ENCODE measurements at places on chromosomes 3 and 15.

DNA sequence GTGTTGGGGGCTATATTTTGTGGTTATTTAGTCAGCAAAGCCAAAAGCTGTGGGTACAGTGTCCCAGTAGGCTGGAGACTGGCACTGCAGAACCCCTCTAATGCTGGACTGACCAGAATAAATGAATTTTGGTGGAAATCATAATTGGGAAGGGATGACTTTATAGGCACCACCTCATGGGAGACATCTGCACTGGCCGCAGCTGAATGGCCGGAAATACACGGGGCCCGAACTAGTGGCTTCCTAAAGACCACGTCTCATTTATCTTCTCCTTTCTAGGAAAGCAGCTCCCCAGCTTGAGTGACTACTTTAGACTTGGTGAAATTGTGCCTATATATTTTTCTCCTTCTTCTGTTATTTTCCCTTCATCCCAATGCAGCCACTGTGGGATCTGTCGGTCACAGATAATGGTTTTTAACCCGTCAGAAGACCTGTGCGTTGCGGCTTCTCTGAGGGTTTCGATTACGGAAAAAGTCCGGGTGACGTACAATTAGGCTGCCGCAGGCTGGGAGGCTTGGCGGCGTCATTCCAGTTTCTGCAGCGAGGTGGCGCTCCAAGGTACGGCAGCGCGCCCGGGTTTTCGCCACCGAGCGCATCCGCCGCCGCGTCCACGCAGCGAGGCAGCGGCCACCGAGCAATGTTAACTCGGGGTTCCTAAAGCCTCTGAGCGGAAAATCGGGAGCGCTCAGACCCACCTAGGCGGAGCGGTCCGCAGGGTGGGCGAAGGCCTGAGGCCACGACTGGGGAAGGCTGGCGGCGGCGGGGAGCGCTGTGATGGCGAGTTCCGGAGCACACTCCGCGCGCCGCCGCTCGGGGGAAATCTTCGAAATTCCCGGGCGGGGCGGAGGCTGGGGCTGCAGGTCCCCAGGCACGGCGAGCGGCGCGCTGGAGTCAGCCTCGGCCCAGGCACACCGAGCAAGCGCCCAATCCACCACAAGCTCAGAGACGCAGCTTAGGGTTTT, 26.3 kb downstream of the NR2F2 start:
- peak; percentile 89 for DNase-seq

- peak; percentile 78 for DNase-seq
Observed at GRCh38 chr3:129278966-129279906, 566 bp downstream of the HMCES start.

DNA sequence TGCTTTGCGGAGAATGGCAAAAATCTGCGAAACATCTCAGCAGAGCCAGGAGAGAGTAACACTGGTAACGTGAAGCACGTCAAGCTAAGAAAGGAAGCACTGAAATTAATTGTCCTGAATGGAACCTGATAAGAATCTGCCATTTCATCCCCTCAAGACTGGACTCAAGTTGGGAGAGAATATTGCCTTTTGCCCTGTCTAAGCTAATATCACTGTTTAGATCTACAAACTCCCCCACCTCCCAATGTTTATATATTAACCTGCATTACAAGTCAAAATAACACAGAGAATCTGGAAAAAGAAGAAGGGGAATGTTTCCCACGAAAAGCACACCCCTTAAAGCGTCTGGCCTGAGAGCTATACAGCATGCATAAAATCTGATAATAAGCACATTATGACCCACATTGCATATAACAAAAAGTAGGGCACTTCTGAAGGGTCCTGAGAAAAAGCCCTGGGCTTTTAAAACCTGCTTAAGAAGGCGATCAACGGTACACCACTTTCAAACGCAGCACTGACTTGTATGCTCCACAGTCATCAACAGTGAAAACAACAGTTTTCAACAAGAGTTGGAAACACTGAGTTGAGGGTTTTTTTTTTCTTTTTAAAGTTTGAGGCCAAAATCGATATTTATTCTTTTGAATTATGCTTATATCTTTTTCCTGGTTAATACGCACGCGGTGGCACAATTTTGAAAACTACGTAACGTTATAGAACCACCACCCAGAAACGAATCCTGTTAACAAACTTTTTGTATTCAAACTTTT, 1.4 kb upstream of the KAT2B start:
- no peak for DNase-seq

GRCh38 chr3:64340641-64341101, 115.4 kb upstream of the PRICKLE2 start:
- DNase-seq, result peak; percentile 92

DNA sequence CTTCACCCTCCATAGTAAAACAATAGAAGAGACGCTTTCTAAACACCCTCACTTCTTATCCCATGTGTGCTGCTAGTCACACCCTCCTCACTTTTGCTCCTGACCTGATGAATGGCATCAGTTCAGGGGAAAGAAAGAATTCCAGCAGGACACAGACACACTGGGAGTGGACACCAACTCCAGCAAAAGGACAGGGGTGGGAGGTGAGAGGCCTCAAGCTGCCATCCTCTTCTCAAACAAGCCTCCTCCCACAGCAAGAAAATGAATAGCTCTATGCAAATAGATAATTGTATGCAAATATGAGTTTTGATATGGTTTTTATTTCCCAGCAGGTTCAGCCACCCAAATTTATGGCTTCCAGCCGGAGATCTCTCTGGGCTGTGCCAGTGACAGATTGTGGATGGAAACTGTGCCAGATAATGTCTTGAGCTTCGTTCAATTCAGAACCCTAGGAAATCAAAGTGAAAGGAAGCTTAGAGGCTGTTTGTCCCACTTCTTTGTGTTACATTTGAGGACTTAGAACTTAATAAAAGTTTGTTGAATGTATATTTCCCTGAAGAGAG, 209.3 kb upstream of the PPP2R3A start:
- DNase-seq, result no peak

DNA sequence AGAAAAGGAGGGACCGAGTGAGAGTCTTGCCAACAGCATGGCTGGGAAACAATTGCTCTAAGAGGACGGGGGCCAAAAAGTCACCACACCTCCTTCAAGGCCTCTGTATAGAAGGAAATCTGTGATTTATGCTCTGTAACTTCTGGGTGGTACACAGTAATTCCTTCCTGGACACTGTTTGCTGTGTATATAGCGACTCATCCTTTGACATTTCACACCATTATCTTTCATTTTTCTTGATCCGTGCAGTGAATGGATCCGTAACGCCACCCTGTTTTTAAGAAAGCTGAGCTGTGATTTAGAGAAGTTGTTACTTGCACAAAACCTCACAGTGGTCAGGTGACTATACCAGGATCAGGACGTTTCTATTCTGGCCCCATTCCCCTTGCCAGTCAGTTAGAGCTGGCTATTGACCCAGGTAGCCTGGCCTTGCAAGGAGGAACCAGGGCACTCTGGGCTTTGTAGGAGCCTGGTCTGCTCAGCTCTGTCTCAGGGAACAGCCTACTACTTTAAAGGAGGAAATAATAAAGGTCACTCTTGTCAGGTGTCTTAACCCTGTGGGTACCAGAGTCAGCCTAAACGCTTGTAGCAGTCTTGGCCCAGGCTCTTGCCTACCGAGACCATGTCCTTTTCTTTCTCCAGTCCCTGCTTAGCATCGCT, 86.5 kb upstream of the MYZAP start:
- no peak for DNase-seq

DNA sequence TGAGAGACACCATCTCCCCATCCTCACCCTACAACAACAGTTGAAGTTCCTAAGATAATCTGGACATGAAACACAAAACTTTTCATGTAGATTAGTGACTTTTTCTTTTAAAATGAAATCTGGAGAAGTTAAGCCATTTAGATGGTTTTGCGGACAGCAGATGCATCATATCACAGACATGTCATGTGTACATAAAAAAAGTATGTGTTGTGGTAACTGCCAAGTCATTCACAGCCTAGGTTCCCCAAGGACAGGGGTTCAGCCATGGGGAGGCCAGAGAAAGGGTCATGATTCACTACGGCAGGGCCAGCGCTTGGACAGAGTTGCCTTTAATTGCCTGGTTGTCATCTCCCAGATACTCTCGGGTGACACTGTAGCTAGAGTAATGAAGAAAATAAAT, 163.2 kb downstream of the PDZRN3 start:
- DNase-seq, result no peak

GRCh38 chr3:99624496-99625236, 13.7 kb upstream of the COL8A1 start:
- DNase-seq, result no peak

- peak; percentile 69 for DNase-seq
Observed at GRCh38 chr3:71955240-71956068, 170.5 kb upstream of the PROK2 start.

DNA sequence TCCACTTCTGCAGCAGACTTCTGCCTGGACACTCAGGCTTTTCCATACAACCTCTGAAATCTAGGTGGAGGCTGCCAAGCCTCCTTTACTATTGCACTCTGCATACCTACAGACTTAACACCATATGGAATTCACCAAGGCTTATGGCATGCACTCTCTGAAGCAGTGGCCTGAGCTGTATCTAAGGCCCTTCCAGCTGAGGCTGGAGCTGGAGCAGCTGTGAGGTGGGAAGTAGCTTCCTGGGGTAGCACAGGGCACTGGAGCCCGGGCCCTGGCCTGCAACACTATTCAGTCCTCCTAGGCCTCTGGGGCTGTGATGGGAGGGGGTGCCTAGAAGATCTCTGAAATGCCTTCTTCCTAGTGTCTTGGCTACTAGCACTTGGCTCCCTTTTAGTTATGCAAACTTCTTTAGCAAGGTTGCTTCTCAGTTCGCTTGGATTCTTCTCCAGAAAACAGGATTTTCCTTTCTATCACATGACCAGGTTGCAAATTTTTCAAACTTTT, 186.6 kb upstream of the RORA start:
- DNase-seq, result no peak

DNA sequence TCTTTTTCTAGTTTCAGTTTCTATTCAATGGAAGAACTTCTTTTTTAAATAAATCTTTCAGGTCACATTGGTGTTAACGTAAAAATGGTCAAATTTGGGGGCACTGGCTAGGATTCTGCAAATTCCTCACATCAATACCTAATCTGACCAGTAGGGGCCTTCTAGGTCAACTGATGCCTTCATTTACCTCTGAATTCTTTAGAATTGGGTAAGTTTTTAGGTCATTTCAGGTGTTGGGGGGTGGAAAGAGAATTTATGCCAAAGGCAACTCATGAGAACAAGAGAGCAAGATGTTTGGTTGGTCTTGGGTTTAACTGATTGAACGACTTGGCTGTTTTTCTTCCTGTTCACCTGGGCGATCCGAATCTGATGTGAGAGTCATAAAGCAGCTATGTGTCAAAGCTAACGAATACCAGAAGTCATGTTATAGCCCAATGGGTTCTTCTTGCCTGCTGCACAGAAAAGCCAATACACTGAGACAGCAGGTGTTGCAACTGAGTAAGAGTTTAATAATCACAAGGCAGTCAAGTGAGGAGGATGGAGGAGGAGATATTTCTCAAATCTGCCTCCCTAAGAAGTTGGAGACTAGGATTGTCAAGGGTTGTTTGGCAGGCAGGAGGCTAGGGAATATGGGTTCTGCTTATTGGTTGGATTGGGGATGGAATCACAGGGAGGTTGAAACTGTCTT, 15.3 kb downstream of the LRRC49 start:
- DNase-seq, result no peak

DNA sequence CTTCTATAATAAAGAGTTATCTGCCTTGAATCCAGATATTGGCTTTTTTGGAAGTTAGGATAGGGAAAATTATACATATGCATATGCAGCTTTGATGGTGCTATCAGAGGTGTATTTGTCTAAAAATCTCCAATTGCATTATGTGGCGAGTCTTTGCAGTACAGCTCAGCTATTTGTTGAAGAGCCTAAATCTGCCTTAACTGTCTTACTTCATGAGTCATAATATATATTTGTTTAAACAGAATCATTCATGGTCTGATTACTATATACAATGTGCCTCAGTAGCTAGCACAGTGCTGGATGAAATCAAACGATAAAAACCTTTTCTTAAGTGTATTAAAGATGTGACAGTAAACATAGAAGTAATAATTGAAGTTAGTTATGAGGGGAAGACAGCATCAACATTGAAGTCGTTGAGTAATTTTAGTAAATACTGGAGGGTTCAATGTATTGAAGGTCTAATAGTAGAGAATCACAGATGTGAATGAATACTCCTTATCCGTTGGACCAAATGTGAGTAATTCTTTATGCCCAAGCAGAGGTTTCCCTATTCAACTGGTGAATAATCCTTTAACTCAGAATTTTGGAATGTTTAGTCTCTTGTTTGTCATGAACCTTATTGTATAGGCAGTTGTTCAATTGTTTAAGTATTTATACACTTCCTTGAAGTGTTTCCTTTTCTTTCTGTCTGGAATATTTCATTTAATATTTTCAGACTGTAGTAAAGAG, 74.8 kb upstream of the NAALADL2 start:
- peak; percentile 43 for DNase-seq

DNA sequence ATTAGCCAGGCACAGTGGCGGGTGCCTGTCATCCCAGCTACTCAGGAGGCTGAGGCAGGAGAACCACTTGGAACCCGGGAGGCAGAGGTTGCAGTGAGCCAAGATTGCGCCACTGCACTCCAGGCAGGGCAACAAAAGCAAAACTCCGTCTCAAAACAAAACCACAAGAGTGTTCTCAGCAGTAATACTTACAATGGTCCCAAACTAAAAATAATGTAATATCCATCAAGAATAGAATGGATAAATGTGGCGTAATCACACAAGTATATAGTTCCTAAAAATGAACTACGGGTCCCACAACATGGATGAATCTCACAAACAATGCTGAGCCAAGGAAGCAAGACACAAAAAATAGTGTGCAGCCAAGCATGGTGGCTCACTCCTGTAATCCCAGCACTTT, 39.2 kb downstream of the STAG1 start:
- DNase-seq, result no peak

DNA sequence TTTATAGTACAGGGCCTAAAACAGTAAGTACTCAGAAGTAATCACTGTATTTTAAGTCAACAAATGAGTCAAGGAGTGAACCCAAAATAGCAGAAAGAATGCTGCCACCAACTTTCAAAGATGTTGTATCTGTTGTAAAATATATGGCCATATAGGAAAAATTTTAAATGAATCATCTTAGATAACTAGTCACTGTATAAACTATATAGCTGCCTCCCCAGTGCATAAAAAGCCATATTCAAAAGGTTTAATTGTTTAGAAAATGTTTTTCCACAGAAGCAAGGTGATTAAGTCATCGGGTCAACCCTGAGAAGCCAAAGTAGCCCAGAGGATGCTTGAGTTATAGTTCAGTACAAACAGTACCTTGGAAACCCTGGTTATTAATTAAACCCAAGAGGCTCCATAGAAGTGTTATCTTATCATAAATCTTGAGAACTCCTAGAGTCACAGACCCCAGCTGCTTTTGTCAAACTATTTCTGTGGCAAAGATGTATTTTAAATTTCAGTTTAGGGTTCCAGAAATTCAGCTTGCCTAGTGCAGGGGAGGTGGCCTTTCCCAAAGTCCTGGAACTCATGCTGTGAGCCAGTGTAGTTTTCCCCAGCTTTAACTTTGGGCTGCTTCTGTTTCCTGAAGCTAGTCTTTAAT, 39.2 kb downstream of the MBNL1 start:
- no peak for DNase-seq

- DNase-seq, result no peak
Observed at GRCh38 chr3:52108302-52109232, 45.7 kb downstream of the POC1A start.

DNA sequence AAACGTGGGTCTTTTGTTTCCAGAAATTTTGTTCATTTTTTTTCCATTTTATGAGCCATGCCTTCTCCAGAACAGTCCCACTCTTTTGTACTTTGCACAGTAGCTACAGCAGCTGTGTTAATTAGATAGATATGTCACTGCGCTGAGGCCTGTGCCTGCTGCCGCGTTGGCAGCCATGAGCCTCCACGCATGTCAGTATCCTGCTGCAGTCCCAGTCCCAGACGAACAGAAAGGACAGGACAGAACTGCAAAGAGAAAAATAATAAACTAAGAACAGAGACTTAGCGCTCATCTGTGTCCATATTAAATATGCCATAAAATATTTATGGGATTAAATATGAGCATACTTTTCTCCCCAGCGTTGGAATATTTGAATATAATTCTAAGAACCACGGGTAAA, 442.4 kb upstream of the RARB start:
- no peak for DNase-seq
